Breast epithelium (tissue), 4 donors: ENCODE measurements at places on chromosomes 16 and 17. TPM values are rescaled to one million over a fixed set of nuclear protein-coding genes. Genes with fewer than 3 reads are reported as not detected.

- DNase-seq, result no peak
Measured at GRCh38 chr16:89099905-89100304, 6.3 kb downstream of the ACSF3 start.

GRCh38 chr17:72063756-72064450 lies 56.9 kb upstream of the SOX9 start:
- no peak for DNase-seq

- no peak for DNase-seq
Measured at GRCh38 chr17:28912281-28912937, 9.5 kb upstream of the DHRS13 start.

DNA sequence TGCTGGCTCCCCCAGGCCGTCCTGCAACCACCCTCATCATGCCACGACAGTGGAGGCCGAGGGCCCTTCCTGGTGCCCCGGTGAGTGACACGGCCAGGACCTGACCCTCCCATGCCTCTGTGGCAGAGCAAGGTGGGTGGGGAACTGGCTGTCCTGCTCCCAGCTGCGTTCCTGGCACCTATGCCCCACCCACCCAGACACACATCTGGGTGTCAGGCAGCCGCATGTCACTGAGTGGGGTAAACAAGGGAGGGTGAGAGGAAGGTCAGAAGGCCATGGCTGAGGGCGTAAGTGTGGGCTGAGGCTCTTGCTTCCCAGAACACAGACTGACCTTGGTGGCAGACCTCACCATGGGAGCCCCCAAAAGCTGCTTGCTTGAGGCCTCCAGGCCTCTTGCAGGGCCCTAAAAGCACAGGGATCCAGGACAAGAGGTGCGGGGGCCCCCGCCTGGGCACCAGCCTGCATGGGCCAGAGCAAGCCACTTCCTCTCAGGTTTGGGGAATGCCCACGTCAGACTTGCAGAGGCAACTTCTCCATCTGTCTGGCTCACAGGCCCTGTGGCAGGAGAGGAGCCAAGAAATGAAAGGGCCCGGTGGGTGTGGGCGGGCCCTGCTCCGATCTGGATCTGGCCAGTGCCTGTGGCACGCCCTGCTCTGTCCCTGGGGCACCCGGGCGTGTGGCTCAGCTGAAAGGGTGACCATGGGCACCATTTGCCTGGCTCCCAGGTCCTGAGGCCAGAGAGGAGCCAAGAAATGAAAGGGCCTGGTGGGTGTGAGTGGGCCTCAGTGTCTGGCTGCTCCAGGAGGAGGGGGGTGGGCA lies 3.9 kb upstream of the CCDC57 start:
- DNase-seq, result peak; percentile 66

- DNase-seq, result no peak
Measured at GRCh38 chr17:33126086-33126485, 134.4 kb downstream of the SPACA3 start.

- DNase-seq, result peak; percentile 77
Measured at GRCh38 chr16:1492923-1493745, at the start of gene TELO2. Gene TELO2, plus strand, starts transcription at chr16:1493360. Its CDS starts 922 bp downstream, at chr16:1494282.

GRCh38 chr16:24810951-24811843 lies 34.6 kb upstream of the SLC5A11 start:
- DNase-seq, result no peak

Gene KRTAP4-5
- total RNA-seq, result not detected

Gene ST6GALNAC1
- 1.6 TPM for total RNA-seq

Gene PIK3R5
- total RNA-seq, result 12.3 TPM

Gene ZCCHC14
- total RNA-seq, result 18.7 TPM

Gene HLF
- 11.8 TPM for total RNA-seq

Gene CLDN7
- 60.0 TPM for total RNA-seq

Gene ZNF778
- total RNA-seq, result 20.9 TPM

Gene TBC1D3C
- total RNA-seq, result not detected
